Activated T-cell treated with anti-CD3 and anti-CD28 coated beads, Interleukin-2, amount 50 U/mL, for 1 hour (primary cell): ENCODE measurements at places on chromosomes 11 and 22.

DNA sequence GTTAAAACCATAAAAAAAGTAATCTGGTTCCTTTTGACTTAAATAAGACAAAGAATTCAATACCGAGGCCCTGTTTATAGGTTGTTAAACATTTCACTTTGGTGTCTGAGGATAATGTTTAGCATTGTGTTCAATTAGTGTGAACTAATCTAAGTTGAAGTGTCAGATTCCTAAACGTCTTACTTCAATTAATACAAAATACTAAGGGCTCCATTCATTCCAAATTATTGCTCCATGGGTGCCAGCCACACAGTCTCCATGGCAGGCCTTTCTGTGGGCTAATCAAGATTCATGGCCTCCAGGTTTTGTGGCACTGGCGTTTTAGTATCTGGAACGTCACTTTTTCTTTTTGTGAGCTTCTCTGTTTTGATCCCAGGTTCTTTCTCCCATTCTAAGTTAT lies 89.4 kb downstream of the TMEM135 start:
- no peak for DNase-seq

GRCh38 chr11:25247336-25247735 lies 750.5 kb downstream of the LUZP2 start:
- no peak for DNase-seq

- no peak for DNase-seq
These were observed 71.0 kb upstream of the TP53I11 start for GRCh38 chr11:45021692-45022141.

GRCh38 chr11:10002221-10002620 lies 291.8 kb downstream of the SBF2 start:
- DNase-seq = no peak

DNA sequence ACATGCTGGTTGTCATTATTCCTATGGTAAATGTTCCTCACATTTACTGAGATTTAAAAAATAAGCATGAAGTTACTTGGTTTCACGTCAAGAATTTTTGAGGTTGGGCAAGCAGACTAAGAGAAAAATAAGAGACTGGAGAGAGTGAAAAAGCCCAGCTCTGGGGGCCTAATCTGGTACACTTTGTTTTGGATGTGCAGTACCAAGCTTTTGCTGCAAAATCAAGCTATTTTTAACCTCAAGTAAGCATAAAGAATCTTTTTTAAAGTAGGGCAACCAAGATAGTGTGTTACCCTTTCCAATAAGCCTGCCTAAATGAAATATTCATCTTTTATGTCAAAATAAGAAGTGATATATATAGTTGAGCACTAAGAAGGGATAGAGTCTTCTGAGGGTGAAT lies 79.4 kb upstream of the ARHGAP20 start:
- no peak for DNase-seq

DNA sequence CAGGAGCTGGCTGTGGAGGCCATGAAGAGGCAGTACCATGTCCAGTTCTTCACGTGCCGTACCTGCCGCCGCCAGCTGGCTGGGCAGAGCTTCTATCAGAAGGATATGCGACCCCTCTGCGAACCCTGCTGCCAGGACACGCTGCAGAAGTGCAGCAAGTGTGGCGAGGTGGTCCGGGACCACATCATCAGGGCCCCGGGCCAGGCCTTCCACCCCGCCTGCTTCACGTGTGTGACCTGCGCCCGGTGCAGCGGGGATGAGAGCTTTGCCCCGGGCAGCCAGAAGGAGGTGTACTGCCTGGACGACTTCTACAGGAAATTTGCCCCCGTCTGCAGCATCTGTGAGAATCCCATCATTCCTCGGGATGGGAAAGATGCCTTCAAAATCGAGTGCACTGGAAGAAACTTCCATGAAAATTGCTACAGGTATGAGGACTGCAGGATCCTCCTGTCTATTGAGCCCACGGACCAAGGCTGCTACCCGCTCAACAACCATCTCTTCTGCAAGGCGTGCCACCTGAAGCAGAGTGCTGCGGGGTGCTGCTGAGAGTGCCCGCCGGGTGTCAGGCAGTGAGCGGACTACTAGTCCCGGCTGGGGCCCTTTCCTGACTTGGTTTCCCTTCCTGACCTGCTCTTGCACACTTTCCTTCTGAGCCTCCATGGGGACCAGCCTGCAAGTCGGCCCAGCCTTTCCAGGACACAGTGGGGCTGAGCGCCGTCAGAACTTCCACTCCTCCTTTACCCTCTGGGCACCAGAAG lies 22.0 kb upstream of the PHF21A start:
- DNase-seq = no peak

DNA sequence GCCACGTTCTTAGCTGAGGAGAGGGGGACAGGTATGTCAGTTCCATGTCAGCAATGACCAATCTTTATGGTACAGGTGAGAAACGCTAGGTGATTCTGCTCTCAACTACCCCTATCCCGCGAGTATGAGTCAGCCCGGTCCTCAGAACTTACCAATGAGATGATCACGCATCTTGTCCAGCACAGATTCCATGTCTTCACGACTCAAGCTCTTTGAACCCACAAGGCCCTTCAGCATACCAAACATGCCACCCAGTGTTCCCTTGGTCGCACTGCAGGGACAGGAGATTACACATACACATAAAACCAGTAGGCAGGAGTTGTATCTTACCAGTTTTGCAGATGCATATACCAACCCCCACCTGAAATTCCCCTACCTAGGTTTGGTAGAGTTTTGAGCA lies 2.9 kb downstream of the SRPRA start:
- no peak for DNase-seq

DNA sequence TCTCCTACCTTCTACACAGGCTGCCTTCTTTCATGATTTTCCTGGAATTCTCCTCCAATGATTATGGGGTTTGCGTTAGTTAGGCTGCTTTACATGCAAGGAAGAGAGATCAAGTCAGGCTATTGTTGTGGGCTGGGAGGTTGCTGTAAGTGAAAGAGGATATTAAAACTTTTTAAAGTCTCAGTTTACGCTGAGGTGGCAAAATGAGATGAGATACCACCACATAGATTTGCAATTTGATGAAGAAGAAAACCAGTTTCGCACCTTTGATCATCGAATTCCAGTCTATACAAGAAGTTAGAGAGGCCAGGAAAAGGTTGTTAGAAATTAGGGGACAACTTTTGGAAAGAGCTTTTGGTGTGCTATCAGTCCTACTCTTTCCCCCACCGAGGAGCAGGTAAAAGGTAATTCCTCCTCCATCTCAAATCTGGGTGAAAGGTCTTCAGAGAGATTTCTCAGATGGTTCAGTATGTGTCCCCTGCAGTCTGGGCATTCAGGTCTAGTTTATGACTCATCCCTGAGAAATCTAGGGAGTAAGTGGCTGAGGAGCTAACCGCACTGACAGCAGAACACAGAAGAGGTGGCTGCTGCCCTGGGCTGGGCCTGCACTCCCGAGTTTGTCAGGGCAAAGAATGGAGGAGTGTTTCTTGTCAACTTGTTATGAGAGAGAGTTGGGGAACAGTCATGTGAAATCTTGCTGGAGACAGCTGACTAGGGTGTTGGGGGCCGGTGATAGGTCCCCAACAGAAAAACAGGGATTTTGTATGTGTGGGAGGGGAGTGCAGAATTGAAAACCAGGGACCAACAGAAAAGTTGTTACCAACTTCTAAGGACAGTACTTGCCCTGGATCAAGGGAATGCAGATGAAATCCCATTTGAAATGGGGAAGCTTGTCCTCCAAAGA lies 34.7 kb downstream of the CCDC83 start:
- DNase-seq = no peak

- DNase-seq = no peak
These were observed 1.2 kb upstream of the ARHGEF12 start for GRCh38 chr11:120334894-120335462.

DNA sequence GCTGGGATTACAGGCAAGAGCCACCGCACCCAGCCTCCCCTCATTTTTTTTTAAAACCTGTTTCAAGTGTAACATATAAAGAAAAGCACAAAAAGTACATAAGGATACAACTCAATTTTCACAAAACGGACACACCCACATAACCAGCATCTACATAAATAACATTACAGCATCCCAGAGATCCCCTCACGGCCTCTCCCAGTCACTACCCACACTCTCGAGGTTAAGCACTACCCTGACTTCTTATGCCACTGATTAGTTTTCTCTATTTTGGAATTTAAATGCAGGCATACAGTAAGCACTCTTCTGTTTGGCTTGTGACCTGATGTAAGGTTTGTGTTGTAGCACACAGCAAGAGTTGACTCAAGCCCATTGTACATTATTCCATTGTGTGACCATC lies 82.5 kb downstream of the CLPB start:
- DNase-seq = no peak

DNA sequence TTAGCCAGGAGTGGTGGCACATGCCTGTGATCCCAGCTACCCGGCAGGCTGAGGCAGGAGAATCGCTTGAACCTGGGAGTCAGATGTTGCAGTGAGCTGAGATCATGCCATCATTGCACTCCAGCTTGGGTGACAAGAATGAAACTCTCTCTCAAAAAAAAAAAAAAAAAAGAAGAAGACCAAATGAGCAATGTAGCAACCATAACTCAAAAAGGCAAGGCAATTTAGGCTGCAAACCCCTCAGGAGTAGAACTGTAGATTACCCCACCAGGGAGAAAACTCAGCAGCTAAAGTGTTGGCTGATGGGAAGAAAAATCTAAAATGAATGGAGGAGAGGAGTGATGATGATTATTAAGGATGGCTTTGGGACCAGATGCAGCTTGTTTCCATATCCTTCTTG lies 256.7 kb upstream of the UBASH3B start:
- no peak for DNase-seq

DNA sequence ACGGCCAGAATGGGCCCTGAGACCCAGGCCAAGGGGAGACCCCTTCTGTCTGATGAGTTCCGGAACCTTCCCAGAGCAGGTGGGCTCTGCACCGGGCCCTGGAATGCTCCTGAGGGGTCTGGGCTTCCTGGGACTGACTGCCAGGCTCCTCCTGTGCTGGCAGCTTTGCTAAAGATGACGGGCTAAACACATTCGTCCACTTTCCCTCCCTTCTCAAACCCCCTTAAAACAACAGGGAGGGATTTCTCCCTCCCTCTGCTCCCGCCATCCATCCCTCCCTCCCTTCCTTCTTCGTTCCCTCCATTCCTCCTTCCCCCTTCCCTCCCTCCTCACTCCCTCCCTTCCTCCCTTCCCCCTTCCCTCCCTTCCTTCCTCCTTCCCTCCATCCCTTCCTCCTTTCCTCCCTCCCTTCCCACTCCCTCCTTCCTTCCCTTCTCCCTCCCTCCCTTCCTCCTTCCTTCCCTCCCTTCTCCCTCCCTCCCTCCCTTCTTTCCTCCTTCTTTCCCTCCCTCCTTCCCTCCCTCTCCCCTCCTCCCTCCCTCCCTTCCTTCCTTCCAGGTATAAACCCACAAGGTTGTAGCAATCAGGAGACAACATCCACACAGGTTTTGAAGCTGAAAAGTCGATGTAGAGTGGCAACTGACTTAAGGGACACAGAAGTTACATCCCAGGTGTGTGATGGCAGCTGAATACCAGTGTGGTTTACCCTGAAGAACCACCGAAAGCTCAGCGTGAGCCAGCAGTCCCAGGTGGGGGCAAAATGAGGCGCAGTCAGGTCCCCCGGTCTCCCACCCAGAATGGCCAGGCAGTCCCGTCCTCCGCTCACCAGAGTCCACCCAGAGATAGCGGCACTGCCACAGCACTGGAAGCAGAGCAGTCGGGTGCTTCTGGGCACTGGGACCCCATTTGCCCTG lies 18.8 kb upstream of the MGAT3 start:
- no peak for DNase-seq

DNA sequence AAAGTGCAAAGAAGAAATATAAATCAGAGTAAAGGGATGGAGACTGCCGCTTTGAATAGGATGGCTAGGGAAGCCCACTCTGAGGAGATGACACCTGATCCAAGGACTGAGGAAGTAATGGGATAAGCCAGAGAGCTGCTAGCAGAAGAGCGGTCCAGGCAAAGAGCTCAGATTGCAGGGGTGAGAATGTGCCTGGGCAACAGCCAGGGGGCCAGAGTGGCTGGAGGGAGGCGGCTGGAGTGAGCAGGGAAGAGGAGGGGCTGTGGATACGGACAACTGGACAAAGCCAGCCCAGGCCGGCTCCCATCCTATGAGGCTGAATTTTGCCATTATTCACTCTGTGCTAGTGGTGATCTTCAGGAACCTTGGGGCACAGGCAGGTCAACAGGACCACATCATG lies 360.3 kb upstream of the SYN3 start:
- DNase-seq = no peak

DNA sequence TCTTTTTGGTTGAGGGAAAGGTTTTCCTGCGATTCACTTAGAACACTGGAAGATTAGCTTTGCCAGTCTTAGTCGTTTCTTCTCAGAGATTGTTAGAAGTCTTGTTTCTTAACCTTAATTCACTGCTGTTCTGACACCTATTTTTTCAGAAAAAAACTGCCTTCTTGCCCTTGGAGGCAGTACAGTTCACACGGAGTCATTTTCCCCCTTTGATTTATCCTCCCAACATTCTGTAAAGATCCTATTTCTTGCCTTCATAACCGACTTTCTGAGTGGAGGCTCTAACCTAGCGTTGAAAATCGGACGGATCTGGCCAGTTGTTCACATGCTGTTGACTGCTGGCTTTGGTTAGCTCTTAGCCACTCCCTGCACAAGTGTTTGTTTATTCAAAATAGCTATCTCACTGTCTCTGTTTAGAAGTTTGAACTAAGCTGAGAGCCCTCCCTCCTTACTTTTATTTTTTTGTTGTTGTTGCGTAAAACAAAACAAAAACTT lies 737 bp downstream of the BCL2L13 start:
- no peak for DNase-seq

- no peak for DNase-seq
These were observed 24.7 kb downstream of the CPT1A start for GRCh38 chr11:68816917-68817419.

DNA sequence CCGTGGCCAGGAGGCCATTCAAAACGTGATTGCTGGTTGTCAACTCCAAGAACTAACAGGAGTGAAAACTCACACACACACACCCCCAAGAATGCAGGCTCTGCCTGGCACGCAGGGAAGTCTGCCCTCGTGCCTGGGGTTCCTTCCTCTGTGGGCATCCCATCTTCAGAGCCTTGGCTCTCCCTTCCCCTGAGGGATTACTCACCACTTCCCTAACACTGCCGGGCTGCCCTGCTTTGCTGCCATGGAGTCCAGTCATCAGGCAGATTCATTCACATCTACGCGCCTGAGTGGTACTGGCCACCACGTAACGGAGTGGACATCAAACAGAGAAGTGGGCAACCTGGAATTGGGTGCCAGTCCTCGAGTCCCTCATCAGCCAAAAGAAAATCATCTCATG lies 120.7 kb upstream of the TMEM45B start:
- DNase-seq = no peak

GRCh38 chr11:83785942-83786341 lies 499.8 kb upstream of the CCDC90B start:
- no peak for DNase-seq

GRCh38 chr22:49995361-49996118 lies 17.0 kb downstream of the IL17REL start:
- no peak for DNase-seq
